NCI-H82 (cell line): ENCODE measurements at places on chromosomes 6 and 20.
A peak's percentile ranks its signal among the peaks of the same experiment; 100 is the strongest.

DNA sequence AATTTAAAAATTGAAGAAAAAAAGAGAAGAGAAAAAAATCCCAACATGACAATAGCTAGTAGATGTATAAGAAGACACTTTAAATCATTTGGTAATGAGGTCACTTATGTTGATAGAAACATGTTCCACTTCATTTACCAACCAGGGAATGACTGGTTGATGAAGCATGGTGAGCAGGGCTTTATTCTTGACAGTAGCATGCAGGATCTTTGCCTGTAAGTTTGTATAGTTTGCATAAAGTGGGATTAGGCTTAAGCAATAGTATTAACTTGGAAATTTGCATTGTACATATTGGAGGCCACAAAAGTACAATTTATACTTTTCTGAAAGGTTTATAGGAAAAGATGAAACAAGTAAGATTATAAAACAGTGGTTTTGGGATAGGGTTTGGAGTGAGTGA lies 67.0 kb downstream of the NOX3 start:
- no peak for DNase-seq

DNA sequence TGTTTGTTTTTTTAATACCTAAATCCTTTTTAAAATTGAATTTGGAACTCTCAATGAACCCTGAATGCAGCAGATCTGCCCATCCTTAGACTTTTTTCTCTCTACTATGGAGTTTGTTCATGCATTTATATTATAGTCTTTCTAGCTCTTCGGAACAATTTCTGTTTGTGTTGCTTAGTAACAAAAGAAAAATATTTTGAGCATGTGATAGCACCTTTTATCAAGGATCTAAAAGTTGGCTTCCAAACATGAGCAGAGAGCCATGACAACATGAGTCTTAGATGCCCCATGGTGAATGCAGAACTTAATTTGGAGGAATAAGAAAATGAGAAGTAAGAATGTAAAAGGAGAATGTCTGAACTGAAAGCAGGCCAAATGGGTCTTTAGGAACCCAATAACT lies 133.7 kb downstream of the EDN1 start:
- no peak for DNase-seq

DNA sequence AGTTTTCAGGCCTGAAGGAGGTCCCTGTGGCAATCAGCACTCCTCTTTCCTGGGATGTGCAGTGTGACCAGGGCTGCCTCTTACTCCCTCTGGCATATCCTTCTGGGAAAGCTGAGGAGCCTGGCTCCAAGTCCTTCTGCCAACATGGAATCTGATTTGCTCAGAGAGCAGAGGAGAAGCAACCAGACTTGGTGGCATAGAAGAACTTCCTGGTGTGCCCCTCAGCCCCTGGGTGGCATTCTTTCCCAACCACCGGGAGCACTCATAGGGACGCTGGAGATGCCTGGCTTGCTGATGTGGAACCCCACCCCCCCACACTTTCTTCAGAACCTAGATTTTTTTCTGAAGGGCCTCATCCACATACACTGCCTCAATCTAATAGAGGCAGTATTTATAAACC lies 107.6 kb upstream of the TRAF3IP2 start:
- no peak for DNase-seq

DNA sequence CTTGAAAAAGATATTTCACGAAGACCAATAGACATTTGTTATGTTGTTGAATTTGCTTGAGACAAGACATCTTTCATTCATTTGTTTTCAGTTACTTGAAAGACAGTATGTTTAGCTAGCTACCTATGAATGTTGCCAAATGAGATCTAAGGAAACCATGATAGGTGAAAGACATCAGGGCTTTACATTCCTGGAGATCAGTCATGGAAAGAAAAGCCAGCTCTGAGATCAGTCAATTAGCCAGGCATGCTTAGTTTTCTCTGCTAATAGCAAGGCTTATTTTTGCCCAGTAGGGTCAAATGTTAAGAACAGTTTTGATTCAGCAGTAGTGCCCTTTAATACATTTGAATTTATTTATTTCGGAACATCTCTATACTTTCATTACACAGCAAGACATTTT lies 116.5 kb upstream of the EDN1 start:
- DNase-seq = peak; percentile 47

DNA sequence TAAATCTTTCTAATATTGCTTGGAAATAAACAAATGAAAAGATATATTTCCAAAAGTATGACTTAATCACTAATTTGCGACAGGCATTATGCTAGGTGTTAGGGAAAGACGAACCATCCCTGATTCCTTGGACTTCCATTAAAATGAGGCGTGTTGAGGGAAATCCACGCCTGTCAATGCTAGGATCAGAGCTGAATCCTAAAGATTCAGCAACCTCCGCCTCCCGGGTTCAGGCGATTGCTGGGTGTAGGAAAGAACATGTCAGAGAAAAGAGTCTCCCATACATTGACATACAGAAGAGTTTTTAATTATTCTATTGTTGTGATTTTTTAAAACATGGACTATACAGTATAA lies 16.8 kb upstream of the PRSS16 start:
- DNase-seq = peak; percentile 44

- DNase-seq = no peak
Measured at GRCh38 chr20:53159160-53159559, 187.0 kb downstream of the TSHZ2 start.

DNA sequence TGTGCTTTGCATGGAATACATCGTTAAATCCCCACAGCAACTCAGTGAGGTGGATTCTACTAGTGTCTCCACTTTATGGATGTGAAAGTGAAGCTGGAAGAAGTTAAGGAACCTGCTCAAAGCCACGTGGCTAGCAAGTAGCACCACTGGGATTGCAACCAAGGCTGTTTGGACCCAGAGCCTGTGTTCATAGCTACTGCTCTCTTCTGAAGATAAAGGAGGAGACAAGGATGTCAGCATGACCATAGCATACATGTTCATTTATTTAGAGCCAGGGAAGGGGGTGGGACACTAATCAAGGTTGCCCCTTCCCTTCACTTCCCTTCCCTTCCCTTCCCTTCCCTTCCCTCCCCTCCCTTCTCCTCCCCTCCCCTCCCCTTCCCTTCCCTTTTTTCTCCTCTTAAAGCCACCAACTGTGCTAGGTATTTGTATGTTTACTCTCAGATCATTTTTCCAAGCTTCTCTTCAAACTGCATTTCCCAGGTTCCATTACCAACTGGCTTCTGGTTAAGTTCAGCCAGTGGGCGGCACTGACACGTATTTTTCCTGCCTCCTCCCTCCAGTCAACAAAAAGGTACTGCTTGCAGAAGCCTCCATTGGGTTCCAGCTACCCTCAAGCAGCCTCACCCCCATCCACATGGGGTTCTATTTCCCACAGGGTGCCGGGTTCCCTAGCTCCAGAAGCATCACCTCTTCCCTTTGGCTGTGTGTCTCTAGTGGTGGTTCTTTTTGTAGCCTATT lies 134.9 kb downstream of the BCAS1 start:
- no peak for DNase-seq

DNA sequence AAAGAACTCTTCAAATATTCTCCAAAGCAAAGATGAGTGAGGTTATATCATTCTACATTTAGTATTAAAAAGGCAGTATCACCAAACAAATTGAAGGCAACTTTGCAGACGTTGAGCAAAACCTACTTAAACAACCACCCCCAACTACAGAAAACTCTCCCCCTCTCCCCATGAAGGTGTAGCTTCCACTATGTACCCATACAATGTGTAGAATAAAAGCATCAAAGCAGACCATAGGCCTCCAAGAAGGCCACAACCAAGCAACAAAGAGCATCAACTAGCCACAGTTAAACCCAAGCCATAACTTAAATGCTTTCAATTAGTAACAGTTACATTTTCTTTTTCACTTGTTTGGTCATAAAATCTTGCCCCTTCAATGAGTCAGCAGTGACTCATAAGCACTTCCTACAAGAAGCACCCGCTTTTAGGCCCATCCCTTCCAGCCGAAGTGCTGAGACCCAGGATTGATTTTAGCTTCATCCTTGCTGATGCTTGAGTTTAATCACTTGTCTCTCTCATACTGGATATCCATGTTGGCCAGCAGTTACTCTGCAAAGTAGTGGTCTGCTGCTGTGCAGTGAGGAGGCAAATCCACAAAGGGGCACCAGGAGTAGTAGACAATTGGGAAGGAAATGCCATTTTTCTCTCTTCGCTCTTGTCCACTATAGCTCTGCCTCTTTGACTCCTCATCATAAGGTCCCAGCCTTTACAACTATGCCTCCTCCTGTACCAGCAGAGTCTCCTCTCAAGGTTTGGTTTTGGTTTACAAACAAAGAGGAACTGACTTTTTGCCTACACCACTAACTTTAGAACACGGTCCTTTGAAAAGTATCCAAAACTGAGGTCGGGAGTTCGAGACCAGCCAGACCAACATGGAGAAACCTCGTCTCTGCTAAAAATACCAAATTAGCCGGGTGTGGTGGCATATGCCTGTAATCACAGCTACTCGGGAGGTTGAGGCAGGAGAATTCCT lies 8.4 kb upstream of the NUP153 start:
- DNase-seq = no peak

- no peak for DNase-seq
Measured at GRCh38 chr20:60101201-60101890, 143.1 kb downstream of the CDH26 start.

- peak; percentile 26 for DNase-seq
Measured at GRCh38 chr6:100353276-100354015, 111.3 kb downstream of the SIM1 start.

DNA sequence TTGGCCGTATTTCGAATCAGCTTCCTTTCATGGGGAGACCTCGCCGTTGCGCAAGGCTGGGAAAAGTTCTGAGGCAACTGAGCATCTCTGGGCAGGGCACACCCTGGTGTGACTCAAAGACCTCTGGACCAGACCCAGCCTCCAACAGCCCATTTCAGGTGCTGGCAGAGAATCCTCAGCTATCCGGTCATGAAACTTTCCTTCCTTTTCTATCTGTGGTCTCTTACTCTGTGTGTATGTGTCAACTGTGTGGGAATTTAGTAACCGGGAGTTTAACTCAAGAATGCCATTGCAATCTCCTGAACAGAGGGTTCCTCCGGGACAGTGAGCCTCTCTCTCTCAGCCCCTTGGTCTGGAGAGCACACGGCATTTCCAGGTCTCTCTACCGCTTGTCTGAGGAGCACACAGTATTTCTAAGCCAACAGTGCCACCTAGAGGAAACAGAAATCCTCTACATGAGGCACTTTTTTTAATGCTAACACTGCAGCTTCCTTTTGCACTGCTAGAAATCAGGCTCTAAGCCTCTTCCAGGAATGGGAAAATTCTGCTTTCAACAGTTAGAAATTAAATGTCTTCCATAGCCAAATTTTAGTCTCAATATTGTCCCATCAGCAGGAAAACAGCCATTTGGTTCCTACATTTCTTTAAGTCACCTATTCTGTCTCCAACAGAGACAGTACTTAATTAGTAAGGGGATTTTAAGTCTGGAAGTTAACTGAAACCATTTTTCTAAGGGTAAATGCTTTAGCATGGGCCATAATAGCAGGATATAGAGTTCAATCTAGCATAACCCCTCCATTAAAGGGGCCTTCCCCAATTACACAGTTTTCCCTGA lies 32.7 kb downstream of the PLN start:
- DNase-seq = peak; percentile 72

DNA sequence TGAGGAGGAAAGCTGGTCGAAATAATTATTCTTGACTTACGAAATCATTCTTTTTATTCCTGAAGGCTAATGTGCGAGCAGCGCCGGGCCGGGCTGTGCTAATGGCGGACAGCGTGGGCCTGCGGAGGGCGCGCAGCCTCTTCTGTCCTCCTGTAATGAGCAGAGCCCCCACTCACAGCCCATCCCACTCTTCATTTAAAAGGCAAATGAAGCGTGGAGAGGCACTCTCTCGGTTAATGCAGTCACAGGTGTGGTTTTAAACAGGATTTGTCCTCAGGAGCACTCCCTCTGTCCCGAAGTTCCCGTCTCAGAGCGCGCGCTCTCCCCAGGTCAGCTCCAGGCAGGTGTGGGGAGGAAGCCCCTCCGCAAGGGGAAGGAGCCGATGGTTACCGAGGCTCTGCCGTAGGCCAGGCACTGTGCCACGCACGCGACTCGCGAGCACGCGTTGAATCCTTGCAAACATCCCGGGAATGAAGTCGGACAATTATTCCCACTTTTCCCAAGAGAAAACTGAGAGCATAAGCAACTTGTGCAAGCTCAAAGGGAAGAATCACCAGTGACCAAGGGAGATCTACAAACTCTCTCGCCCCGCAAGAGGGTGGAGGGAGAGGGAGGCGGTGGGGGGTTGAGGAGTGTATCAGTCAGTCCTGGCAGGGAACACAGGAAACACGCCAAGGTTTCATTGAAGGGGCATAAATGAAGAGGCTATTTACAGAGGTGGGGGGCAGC lies 35.5 kb upstream of the ZFAND3 start:
- DNase-seq = no peak

- DNase-seq = no peak
Measured at GRCh38 chr6:71248306-71248765, 40.3 kb upstream of the OGFRL1 start.

- peak; percentile 88 for DNase-seq
Measured at GRCh38 chr6:37738216-37738615, 40.5 kb upstream of the MDGA1 start.

- no peak for DNase-seq
Measured at GRCh38 chr20:61608275-61609085, 356.4 kb downstream of the CDH4 start.

DNA sequence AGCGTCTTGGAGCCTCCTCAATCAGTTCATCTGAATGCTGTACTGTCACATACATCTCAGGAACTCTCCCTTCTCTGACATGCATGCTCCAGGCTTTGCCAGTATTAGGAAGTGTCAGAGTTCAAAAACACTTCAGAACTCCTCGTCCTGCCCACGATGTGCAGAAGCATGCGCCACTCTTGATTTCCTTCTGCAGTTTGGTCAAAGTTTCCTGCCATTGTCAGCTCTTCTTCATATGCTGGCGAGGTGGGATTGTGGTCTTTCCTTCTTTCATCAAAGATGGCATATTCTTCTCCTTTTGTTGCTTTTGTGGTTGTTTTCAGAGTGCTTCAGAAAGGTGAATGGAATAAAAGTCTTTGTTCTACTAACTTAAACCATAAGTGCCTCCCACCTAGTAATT lies 21.0 kb downstream of the SLC13A3 start:
- DNase-seq = no peak

DNA sequence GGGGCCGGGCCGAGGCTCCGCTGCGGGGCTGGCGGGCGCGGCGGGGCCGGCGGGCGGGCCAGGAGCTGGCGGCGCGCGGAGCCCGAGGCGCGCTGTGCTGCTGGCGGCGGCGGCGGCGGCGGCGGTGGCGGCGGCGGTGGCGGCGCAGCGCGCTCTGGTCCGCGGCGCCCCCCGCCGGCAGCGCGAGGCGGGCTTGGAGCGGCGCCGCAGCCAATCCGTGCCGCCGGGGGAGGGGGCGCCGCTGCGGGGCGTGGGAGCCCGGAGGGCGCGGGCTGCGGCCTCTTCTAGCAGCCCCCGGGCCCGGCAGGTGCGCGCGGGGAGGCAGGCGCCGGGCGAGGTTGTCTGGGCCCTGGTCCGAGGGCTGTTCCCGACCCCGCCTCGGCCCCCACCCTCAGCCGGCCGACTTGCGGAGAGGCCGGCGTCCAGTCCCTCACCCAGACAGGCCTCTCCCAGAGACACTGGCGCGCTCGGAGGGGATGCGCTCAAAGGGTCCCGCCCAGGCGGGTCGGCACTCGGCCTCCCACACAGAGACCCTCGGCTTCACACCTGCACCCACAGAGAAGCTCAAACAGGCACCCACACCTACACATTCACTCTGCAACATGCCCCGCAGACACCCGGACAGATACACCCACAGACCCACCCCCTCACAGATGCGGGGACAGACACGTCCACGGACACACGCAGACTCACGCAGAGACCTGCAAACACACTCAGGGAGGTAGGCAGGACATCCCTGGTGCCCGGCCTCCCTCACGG lies at the start of gene RIMS4:
Gene RIMS4, minus strand, starts transcription at position 156 of the 759 bp plus-strand sequence. CDS start 275 bp downstream, outside the sequence.
- peak; percentile 72 for DNase-seq

GRCh38 chr20:46307139-46307998 lies 929 bp downstream of the CDH22 start:
- peak; percentile 88 for DNase-seq
